ENCODE measurements at places on chromosomes 11 and 22. TPM values are rescaled to one million over a fixed set of nuclear protein-coding genes. Genes with fewer than 3 reads are reported as not detected.

The PYGM gene
- total RNA-seq = 2,449 TPM

The FOLR2 gene
- 7.5 TPM for total RNA-seq

The NNMT gene
- total RNA-seq = 181 TPM

The OR52N4 gene
- total RNA-seq = not detected

The GLB1L2 gene
- 2.9 TPM for total RNA-seq

The NLRP6 gene
- total RNA-seq = 0.09 TPM

The MS4A12 gene
- not detected for total RNA-seq

The PACSIN2 gene
- total RNA-seq = 38.6 TPM

The JAML gene
- total RNA-seq = 0.91 TPM

The DCDC1 gene
- total RNA-seq = not detected
